Activated T-helper 9 cell treated with anti-CD3 and anti-CD28 coated beads, Interleukin-2, amount 50 U/mL, for 16 hours (primary cell): ENCODE measurements at places on chromosomes 7 and 10.

- no peak for DNase-seq
These were observed 433.2 kb upstream of the GHITM start for GRCh38 chr10:83706120-83706519.

DNA sequence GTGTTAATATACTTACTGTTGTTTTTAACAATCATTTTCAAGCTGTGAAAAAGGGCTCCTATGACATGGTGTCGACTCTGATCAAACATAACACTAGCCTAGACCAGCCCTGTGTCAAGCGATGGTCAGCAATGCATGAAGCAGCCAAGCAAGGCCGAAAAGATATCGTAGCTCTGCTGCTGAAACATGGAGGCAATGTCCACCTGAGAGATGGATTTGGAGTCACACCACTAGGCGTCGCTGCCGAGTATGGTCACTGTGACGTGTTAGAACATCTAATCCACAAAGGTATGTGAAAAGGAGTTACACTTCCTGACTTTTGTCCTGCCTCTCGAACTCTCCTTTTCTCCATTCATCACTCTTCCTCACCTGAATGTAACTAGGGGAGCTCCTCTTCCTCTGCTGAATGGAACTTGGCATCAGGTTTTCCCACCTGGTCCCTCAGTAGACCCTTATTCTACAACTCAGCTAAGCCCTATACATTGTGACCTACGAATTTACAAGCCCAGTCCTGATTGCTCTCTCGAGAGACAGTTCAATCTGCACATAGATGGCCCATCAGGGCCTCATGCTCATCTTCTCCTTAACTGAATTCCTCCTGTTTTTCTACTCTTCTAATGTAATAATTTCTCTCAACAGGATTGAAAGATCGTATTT, 23.0 kb downstream of the ASB15 start:
- DNase-seq: peak; percentile 29

DNA sequence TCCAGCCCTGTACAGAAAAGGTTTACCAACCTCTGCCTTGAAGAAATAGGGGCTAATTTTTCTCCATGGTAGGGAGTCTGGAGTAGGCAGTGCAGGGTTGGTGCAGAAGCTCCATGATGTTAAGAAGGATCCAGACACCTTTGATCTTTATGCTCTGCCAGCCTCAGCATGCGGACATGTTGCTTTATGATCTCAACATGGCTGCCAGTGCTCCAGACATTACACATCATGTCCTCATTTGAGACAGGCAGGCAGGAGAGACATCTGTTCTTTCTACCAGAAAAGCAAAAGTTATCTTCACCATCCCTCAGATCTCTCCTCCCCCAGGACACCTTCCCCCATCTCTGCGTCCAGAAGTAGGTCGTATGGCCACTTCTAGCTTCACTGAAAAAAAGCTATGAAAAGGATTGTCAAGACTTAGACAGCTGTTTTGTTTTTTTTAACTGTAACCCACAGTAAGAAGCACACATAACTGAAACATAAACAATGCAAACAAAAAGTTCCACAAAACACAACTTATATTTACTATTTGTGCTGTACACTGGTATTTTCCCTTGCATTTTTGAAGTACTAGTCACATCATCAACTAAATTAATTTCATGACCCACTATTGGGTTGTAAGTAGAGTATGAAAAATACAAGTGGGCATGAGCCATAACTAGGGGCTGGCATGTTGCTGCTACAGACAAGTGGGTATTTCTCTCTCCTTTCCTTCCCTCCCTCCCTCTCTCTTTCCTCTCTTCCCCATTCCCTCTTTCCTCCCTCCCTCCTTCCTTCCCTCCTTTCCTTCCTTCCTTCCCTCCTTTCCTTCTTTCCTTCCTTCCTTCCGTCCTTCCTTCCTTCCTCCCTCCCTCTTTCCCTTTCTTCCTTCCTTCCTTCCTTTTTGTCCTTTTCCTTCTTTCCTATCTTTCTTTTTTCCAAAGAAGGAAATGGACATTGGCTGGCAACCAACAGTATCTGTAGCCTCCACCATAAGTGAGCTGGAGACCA, 2.6 kb upstream of the RASSF4 start:
- no peak for DNase-seq

DNA sequence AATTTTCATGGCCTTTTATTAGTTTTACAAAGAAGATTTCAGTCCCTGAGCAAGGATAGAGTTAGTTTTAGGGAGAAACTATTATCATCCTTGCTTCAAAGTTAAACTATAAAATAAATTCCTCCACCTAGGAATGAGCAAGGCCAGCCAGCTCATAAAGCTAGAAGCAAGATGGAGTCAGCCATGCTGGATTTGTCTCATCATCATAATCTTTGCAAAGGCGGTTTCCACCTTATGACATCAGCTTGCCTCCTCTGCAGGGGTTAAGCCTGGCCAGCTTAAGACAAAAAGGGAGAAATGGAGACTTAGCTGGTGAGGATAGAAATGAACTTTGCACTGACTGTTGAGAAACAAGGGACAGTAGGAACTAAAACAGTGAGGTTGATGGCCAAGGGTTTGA, 18.7 kb downstream of the SSMEM1 start:
- no peak for DNase-seq

GRCh38 chr10:70198696-70199466, 28.6 kb upstream of the SAR1A start:
- DNase-seq: no peak

DNA sequence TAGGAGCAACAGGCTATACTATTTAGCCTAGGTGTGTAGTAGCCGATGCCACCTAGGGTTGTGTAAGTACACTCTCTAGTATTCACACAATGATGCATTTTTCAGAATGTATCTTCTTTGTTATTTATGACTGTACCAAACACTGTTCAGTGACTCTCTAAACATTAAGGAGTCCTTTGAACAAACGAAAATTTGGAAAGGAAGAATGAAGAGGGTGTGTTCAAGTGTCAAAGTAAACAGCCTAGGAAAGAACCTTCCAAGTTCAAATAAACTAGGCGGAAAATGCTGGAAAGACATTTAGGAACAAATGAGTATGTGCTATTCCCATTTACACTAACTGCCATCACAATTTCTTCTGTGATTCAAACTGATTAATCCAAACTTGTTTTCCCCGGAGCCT, 142.4 kb downstream of the CHCHD3 start:
- no peak for DNase-seq

DNA sequence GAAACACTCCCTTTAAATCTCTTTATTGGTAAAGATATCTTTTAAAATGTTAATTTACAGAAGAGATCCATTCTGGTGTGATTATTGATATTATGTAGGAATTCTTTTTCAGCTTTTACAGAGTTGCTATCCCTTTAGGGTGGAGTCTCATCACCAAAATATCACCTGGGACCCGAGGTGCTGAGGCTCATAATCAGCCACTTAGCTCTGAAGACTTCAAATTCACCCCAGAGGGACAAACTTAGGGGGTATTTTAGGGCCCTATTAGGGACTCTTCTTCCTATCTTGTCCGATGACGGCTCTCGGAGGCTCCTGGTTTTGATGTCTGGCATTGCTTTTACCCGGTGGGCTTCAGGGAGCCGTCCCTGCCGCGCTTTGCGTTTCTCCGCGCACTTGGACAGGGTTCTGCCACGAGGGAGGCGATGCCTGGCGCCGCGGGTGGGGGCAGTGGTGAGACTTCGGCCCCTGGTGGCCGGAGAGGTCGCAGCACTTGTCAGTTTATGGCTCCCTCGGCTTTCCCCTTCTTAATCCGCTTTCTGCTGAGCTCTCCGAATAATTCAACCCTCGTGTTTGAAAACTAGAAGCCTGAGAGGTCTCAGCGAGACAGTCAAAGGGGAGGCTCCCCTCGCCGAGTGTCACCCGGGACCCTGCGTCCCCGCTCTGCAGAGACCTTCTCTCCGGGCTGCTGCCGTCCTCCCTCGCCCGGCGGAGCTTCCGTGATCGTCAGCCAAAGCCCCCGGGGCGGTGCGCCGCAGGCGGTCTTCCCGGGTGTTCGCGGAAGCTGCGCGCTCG, 27.8 kb downstream of the RBM20 start:
- peak; percentile 57 for DNase-seq

GRCh38 chr10:112842832-112843360, 107.2 kb upstream of the TCF7L2 start:
- no peak for DNase-seq

DNA sequence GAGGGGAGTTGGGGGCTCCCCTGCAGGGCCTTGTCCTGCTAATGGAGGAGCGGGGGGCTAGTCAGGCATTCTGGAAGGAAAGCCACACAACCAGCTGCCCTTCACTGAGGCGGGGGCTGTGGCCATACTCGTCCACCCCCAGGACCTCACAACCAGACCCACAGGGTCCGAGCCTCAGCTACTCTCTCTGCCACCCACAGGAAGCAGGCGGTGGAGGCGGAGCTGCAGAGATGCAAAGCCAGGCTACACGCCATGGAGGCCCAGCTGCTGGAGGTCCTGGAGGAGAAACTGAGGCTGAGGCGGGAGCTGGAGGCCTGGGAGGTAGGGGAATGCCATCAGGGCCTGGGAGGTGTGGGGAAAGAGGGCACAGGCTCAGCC, 3.1 kb downstream of the ABHD11 start:
- no peak for DNase-seq

- no peak for DNase-seq
These were observed 47.9 kb downstream of the WNT2 start for GRCh38 chr7:117274951-117275350.

DNA sequence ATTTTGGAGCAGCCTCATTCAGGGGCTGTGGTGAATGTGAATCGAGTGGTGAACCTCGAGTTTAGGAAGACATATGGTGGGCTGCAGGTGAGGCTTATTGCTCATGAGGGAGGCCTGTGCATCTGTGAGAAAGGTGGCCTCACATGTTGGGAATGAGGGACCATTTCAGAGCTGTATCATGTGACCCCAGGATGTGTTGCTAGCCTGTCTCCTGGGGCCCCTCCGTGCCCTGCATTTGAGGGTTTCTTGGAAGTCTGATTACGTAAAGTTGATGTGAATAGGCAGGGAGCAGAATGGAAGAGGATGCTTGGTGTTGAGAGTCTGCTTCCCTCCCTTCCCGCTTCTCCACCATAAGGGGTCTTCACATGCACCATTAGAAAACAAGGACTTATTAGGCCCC, 569.1 kb downstream of the LRMDA start:
- no peak for DNase-seq

DNA sequence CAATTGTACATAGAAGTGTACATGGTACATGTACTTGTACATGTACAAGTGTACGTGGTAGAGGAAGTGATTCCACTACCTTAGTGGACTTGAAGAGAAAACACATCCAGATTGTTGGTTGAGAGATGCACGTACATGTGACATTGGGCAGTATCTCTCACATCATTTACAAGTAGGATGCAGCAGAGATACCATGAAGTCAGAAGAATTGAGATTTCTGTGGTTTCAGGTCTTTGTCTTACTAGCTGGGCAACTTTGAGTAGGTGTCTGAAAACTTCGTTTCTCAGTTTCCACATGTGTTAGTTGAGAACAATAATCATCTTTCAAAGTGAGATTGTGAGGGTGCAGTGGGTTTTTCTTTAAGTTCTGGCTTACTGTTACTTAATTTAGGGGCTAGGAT, 21.5 kb downstream of the CLDN12 start:
- no peak for DNase-seq

GRCh38 chr7:157652161-157652953, 315.6 kb downstream of the DNAJB6 start:
- no peak for DNase-seq

- peak; percentile 6 for DNase-seq
These were observed 110.7 kb downstream of the RNF32 start for GRCh38 chr7:156751319-156751718.

GRCh38 chr10:108445746-108446145, 1281.2 kb upstream of the SORCS1 start:
- DNase-seq: no peak

DNA sequence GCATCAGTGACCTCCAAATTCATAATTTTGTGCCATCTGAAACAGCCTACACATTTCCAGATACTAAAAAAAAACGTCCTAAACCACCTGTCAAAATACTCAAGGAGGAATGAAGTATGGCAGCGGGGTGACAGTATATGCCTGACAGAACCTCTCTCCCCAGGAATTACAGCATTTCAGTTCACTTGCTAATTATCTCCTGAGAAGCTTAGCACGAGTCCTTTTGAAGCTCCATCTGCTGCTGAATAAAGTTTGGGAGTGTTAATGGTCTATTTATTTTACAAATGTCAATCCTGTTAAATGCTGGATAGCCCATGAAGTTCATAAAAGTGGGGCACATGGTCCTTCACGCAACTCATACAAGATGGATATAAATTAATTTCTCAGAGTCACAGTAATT, 29.4 kb upstream of the ANLN start:
- DNase-seq: no peak

DNA sequence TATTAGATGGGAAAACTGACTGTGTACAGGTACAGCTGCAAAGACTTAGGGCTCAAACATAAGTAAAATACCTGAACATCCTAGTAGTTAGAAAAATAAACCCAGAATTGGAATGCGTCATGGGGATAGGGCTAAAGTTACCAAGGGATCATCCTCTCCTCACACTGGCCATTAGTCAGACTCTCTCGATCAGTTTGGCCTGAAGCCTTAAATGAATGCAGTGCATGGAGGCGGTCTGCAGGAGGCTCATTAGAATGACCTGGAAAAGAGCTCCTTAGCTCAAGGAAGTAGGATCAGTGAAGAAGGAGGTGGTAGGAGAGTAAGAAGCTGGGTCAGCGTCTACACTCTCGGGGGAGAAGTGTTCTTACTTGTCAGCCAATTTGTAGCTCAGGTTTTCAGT, 35.3 kb downstream of the DENND2A start:
- no peak for DNase-seq

GRCh38 chr7:118140468-118140867, 43.5 kb upstream of the LSM8 start:
- DNase-seq: no peak

DNA sequence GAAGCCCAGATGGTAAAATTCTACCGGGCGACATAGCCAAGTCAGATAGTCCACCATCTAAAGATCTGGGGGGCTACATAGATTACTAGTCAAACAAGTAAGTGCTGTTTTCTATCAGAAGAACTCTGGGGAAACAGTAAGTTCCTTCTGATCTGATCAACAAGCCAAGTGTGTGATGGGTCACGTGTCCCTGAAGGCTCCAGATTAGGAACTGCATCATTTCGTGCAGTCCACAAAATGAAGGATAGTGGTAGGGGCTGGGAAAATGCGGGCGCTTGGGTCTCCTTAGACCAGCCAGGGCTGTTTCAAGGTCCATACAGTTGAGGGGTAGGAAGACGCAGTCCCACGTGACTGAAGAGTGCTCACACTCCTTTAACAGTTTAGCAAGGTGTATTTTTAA, 1.8 kb upstream of the CHN2 start:
- DNase-seq: no peak

DNA sequence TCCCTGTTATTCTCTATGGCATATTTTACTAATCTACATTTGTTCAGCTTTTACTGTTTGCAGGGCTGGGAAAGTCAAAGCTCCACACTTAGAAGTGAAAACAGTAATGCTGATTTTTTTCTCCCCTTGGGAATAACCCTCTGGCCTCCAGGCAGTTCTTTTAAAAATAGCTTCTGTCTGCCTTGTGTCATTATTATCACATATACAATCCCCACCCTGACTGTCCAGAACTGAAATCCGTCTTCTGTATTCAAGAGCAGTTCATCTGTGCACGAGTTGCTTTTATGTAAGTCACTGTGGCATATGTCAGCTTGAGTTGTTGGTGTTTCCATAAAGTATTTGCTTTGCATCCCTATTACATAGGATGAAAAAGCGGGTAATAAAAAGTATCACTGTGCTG, 1221.1 kb upstream of the CELF2 start:
- DNase-seq: no peak
